ENCODE measurements at places on chromosomes 12 and 14. TPM values are rescaled to one million over a fixed set of nuclear protein-coding genes. Genes with fewer than 3 reads are reported as not detected.

The NXPH4 gene
- total RNA-seq: 1.6 TPM

The NYNRIN gene
- total RNA-seq: 34.7 TPM

The CCDC196 gene
- total RNA-seq: not detected

The SOAT2 gene
- not detected for total RNA-seq

The SOX5 gene
- 394 TPM for total RNA-seq

The GPR84 gene
- total RNA-seq: not detected

The PMCH gene
- not detected for total RNA-seq

The SMOC1 gene
- total RNA-seq: 27.2 TPM

The SLC6A13 gene
- 5.6 TPM for total RNA-seq

The FGF23 gene
- total RNA-seq: not detected

The KCNC2 gene
- 19.7 TPM for total RNA-seq

All from parietal lobe (tissue), 2 donors.